ENCODE measurements at places on chromosomes 6 and 20.

GRCh38 chr6:135990855-135991464 is 139.5 kb downstream of the PDE7B start:
- DNase-seq = no peak

DNA sequence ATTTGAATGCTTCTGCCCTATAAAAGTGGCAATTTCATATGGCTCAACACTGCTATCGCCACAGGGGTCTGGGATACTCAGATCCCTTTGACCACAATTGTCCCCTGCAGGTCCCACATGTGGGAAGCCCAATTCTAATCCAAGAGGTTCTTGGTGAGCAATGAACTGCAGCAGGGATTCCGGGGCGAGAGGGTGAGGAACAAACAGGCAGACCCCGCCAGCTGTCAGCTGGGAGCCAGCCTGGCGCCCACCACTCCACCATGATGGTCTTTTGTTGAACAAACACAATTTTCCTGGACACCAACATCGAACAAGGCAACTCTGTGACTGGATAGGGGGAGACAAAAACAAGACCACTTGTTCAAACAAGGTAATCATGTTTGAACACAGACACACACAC is 80.5 kb downstream of the TMEM242 start:
- DNase-seq = no peak

DNA sequence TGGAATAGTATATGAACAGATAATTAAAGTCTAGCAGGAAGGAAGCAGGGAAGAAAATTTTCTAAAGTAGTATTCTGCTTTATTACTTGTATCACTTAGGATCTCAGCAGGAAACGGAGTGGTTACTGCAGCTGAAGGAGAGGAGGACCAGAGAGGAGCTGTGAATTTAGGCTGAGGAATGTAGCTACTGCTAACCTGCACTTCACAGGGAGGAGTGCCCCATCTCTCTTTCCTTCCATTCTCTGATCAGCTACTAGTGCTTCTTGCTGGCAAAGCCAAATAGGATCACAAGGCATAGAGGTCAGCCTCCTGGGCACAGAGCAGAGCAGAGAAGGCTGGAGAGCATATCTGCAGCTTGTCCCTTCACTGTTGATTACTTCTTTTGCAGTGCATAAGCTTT is 205.3 kb upstream of the ASCC3 start:
- DNase-seq = no peak

- DNase-seq = no peak
These were observed 30.7 kb downstream of the LYRM4 start for GRCh38 chr6:5230081-5230480.

DNA sequence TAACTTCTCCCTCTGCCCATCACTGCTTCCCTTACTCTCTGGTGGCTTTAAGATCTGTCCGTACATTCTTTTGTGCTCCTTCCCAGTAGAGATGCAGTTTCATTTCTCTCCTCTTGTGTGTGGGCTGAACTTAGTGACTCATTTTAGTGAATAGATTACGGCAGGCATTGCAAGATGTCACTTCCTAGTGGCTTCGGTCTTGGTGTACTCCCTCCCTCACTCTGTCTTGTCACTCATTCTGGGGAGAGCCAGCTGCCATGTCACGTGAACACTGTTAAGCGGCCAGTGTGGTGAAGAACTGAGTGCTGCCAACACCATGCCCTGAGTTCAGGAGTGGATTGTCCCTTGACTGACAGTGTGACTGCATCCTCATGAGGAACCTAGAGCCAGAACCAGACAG is 115.9 kb downstream of the OTOR start:
- DNase-seq = peak; percentile 29

DNA sequence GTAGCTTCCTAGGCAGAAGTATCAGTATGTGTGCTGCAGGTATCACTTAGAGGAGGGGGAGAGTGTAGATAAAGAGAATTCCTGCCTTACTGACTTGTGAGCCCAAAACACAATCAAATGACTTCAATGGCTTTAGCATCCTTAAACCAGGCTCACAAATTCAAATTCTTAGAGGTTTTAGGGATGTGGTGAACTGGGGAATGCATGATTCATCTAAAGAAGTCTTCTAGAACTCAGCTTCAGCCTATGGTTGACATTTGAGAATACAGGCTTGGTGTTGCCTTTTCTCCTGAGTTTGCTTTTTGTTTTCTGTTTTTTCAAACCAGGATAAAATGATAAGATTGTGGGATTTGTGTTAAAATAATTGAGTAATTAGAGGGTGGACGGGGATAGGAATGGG is 14.4 kb downstream of the SNRPC start:
- DNase-seq = peak; percentile 79

DNA sequence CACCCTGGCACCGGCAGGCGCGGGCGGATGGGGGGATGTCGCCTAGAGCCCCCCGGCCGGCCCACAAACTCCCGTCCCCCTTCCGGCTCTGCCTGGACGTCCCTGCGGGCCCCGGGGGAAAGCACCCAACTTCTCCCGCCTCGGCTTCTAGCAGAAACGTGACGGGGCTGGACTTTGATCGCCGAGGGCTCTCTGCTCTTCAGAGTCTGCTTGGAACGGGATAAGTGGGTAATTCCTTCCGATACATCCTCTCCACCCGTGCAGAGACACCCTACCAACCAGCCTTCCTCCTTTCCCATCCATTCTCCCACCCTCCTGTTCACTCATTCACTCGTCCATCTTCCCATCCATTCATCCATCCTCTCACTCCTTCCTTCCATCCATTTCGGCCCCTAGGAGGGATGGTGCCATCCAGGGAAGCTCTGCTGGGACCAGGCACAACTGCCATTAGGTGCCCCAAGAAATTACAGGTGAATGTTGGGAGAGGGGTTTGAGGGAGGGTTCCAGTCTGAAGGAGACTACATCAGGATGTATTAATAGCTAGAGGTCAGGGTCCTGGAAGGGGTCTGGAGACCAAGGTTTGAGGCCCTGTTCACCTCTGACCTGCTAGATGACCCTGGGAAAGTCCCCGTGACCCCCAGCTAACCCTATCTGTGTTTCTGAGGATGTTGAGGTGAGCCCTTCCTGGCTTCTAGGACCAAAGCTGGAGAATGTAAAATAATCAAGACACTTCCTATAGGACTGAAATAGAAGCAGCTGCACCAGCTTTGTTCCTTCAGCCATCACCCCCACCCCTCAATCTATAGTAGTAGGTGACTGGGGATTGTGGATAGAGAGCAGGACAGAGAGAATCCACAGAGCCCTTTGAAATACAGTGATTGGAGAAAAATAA is 538 bp downstream of the TTLL9 start:
- no peak for DNase-seq

DNA sequence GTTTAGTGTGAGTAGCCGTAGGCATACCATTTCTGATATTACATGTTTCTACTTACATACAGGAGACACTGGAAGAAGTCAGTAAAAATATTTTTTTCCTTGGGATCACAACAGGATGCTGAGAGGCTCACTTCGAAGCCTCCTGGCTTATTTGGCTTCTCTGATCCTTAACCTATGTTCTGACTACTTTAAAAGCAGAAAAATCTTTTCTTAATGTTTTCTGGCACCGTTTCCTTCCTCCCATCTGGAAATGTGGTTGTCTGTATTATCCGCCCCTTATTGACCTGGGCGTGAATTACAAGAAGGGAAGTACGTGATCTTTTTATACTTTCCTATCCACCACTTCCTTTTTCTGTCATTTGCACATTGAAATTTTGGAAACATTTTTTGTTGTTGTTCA is 379.6 kb downstream of the COL12A1 start:
- no peak for DNase-seq

- peak; percentile 90 for DNase-seq
These were observed 52.9 kb upstream of the PLCB4 start for GRCh38 chr20:9015984-9016324.

DNA sequence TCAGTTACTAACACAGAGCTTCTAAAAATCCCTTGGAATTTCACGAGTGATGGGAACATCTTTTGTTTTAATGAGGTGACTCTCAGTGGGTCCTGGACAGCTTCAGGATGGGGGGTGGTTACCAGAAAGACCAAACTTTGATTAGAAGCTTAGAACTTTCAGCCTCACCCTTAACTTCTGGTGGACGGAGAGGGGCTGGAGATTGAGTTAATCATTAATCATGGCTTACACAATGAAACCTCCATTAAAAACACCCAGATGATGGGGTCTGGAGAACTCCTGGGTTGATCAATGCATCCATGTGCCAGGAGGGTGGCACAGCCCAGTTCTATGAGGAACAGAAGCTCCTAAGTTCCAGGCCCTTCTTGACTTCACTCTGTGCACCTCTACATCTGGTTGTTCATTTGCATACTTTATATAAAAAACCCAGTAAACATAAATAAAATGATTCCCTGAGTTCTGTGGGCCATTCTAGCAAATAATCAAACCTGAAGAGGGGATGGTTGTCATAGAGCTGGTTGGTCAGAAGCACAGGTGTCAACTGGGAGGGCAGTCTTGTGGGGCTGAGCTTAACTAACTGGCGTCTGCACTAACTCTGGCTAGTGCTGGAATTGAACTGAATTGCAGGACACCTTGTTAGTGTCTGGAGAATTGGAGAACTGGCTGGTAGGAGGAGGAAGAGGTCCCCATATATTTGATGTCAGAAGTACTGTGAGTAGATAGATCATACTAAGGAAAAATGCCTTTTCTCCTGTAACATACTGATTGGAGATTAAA is 10.3 kb downstream of the RMND1 start:
- no peak for DNase-seq

GRCh38 chr6:12232821-12233220 is 57.3 kb upstream of the EDN1 start:
- no peak for DNase-seq

- DNase-seq = no peak
These were observed 72.8 kb downstream of the MDGA1 start for GRCh38 chr6:37624606-37625574.

DNA sequence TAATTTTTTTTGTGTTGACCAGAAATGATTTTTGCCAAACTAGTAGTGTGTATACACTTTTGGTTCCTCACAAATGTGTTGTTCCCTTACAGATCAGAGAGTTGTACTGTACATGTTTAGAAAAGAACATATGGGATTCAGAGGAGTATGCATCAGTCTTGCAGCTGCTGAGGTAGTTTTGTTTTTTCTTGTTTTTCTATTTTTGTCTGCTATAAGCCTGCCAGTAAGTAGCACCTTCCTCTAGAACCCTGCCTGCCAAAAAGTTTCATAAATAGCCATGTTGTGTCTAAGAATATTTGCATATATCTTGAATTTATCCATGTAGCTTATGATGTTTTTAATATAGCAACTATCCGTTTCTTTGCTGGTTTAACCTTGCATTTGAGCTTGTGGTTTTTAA is 46.4 kb downstream of the ORC3 start:
- no peak for DNase-seq

GRCh38 chr20:41422953-41423352 is 56.3 kb upstream of the EMILIN3 start:
- DNase-seq = peak; percentile 18

DNA sequence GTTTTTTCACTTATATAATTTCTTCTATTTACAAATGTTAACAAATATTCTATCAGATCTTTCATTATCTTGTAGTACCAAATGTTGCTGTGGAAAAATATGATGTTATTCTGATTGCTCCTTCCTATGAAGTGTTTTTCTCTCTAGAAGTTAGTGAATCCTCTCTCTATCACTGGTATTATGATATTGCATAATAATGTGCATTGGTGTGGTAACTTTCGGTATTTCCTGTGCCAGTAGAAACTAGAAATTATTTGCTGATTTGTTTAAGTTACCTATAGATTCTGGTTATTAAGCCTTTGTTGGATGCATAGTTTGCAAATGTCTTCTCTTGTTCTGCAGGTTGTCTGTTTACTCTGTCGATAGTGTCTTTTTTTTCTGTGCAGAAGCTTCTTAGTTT is 342.5 kb downstream of the CENPW start:
- no peak for DNase-seq

DNA sequence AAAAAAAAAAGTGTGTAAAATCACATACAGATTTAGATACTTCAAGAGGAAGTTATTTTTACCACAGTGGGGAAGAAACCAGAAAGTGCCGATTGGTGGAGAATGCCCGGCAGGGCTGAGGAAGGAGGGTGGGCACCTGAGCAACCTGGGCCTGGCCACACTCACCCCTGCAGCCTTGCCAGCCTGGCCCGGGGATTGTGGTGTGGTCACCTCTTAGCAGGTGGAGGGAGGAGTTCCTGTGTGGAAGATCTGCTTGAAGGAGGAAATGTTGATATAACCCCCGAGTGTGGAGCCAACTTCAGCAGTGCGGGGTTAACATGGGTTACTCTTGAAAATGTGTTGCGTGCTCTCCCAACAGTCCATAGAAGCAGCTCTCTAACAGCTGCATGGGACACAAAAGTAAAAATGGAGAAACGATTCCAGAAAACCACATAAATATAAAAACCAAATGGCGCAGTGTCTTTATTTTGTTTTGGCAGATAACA is 14.7 kb downstream of the UST start:
- DNase-seq = no peak

DNA sequence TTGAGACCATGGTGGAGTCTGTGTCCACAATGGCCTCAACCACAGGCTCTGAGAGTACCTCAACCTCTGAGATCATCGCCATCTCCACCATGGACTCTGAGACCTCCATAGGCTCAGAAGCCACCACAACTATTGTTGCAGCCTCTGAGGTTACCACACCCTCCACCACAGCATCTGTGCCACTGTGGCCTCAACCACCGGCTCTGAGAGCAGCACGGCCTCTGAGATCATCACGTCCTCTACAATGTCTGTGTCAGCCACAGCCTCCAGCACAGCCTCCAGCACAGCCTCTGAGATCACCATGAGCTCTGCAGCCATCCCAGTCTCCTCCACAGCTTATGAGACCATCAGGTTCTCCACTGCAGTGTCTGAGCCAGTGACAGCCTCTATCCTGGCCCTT is 19.4 kb upstream of the MUC21 start:
- DNase-seq = no peak

GRCh38 chr6:157552081-157552747 is 171.2 kb downstream of the ZDHHC14 start:
- DNase-seq = no peak

- DNase-seq = no peak
These were observed 88.6 kb upstream of the TMEM181 start for GRCh38 chr6:158471339-158471738.

- DNase-seq = no peak
These were observed 383.7 kb downstream of the MAFB start for GRCh38 chr20:40305303-40305702.

DNA sequence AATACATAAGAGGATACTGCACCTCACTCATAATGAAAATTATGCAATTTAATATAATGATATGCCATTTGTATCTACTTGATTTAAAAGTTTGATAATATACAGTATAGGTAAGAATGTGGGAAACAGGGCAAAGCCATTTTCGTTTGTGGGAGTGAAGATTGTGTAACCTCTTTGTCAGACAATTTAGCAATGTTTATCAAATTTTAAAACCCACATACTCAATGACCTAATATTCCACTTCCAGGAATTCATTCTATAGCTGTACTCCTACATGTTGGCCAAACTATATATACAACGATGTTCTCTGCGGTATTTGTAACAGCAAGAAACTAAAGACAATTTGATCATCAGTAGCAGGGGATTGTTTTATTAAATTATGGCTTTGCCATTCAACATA is 17.8 kb upstream of the FKBP5 start:
- DNase-seq = no peak

DNA sequence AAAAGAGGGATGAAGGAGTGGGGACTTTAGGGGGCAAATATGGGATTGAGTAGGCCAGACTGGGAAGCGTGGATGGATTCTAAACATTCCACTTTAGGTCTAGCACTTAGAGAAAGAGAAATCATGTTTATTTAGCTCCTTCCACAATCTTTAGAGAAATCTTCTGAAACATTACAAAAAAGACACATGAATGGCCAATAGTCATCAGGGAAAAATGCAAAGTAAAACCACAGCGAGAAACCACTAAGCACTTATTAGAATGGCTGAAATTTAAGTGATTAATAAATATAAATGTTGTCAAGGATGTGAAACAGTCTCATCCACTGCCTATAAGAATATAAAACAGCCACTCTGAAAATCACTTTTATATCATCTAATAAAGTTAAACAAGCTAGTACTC is 46.9 kb downstream of the HLA-A start:
- DNase-seq = no peak
